ENCODE measurements at places on chromosomes 6 and 20.

DNA sequence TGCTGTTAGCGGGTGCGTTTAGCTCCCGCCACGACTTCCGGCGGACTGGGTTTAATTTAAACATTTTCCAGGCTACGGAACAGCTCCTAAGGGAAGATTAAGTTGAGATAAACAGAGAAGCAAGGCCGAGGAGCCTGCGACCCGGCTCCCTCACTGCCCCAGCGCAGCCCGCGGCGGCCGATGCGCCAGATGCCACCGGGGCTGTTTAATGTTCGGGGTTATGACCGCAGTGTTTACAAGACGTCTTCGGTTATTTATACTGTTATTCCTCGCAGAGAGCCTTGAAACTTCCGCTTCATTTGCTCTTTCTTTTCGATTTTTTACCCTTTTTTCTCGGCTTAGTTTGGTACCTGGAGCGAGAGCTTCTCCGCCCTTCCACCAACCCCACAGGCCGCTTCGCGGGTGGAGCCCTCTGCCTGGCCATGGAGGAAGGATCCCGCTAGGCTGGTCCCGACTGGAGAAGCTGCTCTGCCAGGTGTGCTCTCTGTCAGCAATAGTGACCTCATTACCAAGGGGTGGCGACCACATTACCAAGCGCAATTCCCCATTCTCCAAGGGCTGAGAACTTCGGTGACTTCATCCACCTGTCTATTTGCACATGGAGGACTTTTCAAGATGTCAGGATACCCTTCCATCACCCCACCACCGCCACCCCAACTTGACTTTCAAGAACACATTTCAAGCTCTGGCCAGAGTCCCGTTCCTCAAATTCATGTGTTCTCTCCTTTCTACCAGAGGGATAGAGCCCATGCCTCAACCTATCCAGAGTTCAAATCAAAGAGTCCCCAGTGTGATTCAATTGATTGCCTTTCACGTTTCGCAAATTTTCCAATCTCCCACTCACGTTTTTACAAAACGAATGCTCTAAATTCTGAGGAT lies 4.1 kb downstream of the TCF21 start:
- DNase-seq: peak; percentile 36

DNA sequence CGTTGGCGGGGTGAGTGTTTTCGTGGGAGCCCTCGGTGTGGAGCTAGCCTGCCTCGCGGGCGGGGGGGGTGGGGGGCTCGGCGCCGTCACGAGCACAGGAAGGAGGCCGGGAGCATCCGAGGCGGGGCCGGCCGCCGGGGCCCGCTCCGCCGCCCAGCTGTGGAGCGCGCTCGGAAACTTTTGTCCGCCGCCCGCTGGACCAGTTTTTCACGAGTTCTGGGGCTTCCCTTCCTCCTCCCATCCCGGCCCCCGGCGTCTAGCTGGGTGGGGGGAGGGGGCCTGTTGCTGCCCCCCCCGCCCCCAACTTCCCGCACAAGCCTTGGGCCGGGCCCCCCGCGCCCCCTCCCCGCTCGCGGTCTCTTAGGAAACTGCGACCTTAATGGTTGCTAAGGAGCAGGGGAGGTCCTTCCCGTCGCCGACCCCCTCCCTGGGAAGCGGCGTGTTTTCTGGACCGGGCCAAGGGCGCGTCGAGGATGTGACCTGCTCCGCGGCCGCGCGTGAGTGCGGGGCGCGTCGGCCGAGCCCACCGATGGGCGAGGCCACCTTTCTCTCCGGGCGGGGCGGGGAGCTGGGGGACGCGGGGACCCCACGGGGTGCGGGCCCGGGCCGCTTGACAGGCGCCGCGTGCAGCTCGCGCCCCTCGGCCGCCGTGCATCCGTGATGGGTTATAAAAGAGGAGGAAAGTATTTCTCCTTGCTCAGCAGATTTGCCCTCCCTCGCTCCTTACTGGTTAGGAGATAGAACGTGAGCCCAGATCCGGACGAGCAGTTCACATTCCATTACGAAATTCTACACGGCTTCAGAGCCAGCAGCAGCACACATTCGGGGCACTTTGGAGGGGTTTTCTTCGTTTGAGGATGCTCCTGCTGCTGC lies 1.4 kb downstream of the RREB1 start:
- DNase-seq: peak; percentile 71

DNA sequence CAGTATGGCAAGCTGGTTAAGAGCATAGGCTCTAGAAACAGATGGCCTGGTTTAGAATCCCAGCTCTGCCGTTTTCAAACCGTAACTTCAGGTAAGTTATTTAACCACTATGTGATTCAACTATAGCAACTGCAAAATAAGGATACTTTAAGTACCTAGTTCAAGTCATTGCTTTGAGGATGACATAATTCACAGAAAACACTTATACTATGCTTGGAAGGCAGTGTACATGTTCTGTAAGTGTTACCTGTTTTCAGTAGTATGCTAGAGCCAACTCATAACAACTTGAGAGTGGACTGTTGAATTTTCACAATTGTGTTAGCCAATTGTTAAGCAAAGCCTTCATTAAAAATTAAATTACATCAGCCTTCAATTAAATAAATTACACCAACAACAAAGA lies 134.8 kb upstream of the BEND6 start:
- peak; percentile 70 for DNase-seq

- no peak for DNase-seq
Measured at GRCh38 chr6:145350928-145351327, 384.4 kb downstream of the EPM2A start.

DNA sequence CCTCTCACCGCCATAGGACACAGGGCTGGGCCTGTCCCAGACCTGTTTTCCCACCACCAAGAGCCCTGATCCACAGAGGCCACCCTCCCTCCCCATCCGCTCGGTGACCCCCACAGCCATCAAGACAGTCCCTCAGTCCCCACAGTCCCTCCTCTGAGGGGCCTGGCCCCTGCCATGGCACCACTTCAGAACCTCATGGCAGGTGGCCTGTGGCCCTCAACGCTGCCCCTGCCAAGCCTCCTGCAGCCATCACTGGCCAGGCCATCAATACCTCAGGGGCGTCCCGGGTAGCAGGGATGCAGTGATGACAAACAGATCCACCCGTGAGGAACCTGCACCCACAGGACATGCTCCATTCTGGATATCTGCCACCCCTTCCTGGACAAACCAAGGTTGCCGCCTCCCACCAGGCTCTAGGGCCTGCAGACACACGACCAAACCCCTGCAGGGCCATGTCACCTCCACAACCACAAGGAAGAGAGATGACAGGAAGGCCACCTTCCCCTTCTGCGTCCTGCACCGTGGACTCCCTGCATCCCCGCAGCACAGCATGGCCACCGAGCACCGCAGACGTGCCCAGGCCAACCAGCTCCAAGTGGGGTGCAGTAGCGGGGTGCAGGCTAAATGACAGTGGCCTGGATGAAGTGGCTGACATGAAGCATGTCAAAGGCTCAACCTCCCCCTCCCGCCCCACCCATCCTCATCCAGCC lies 14.0 kb downstream of the TAF4 start:
- DNase-seq: no peak
